ENCODE measurements at places on chromosomes 2 and 18.

GRCh38 chr2:108347786-108348185, 30.0 kb upstream of the SULT1C4 start:
- DNase-seq: no peak

GRCh38 chr18:3791238-3791637, 341.3 kb downstream of the TGIF1 start:
- DNase-seq: no peak

DNA sequence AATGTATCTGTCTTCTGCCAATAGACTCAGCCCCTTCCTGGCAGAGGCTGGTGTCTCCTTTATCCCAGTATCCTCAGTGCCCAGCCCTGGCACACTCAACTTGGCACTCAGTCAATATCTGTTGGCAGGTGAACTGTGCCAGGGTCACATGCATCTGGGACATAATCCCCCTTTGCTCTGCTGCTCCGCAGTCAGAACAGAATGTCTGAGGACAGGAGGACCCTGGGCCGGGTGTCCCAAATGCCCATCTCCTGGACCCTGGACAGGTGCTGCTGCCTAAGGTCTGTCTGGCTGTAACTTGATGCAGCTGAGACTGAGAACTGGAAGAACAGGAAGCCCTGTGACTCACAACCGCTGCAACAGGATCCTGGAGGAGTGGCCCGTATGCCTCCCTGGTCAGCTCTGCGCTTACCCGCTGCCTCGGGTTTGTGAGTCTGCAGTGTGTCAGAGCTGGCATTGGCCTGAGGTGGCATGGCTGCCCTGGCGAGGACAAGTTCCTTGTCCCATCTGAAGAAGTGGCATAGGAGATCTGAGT, 11.4 kb downstream of the HK2 start:
- DNase-seq: no peak

DNA sequence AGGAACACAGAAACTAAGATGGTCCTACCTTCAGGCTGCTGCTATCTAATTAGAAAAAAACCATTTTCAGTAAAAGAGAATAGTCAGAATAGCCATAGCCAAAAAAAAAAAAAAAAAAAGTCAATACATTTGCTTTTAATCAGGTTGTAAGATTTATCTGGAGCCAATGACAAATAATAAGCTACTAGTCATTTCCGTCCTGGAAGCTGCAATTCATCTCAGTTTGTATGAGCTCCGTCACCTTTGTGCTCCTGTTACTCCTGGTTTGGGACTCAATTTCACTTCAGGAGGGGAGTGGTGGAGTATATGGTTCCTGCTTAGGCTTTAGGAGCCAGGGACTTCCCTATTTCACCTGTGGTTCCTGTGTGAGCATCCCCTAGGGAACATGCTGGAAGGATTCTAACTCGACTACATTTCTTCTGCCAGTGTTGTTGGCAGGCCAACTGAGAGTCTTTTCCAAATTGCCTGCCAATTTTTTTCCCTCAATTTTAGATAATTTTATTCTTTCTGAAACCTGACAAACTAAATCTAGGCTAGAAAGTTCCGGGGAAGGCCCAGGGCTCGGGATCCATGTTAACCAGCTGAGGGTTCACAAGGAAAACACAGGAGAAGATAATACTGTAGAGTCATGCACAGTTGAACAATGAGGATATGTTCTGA, 481.8 kb downstream of the DLGAP1 start:
- DNase-seq: no peak

- DNase-seq: no peak
Observed at GRCh38 chr18:41745166-41746049, 209.6 kb upstream of the PIK3C3 start.

DNA sequence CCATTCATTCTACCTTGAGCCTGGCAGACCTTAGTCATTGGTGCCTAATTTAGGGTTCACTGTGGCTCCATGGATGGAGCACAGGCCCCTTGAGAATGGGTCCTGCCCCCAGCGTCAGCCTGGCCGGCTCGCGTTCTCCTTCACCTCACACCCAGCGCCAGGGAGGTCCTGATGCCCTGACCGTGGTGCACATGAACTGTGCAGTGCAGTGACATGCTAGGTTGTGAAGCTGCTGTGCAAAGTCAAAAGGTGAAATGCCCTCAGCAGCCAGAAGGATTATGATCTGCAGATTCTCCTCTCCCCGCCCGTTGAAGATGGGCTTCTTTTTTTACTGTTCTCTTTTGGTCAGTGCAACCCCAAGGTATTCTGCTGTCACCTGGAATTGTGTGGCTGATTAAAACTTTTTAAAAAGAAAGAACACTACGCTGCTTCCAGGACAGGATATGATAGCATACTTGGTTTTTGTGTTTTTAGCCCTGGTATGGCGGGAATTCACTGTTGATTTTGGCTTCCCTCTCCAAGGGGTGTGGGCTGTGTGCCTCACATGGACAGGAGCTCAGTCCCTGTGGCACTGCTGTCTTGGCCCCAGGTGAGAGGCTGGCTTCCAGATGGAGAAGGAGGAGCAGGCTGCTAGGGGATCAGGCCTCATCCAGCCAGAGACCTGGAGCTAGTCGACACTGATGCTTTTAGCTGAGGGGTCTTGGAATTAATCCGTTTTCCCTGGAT, 49.4 kb upstream of the MCFD2 start:
- DNase-seq: no peak

DNA sequence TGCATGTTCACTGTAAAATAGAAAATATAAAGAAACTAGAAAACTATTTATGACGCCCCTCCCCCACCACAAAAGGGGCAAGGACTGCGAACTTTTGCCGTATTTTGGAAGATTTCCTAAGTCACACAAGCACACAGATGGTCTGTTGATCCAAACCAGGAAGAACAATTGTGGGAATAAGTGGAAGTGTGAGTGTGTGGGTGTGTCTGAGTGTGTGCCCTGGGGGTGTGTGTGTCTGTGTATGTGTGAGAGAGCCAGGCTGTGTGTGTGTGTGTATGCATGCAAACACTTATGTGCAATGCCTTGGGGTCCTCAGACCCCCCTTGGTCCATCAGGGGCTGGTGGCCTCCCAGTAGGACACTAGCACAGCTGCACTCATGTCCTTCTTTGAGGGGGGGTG, 43.1 kb downstream of the HPCAL1 start:
- no peak for DNase-seq

DNA sequence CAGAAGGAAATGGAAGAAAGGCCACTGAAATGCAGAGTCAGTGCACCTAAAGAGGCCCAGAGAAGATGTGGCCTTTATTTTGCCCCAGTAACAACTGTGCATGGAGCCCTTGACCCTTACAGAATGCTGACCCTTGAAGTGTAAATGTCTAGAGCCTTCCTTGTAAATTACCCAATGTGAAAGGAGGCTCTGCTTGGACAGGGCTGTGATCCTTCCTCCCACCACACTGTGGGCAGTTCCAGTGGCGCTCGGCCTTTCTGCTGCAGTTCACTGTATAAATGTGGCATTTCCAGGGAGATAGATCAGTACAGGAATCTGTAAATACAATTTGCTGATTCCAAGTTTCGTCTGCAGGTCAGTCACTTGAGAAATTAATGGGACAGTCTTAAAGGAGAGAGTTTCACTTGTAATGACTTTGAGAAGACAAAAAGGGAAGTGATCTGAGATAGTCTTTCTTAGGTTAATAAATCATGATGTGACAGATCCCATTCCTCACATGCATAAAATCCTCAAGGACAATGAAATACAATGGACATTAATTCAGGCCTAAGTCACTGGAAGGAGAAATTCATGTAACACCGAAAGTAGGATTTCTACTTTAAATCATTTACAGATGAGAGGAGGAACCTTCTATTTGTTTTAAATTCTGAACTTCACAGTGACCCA, 133.8 kb upstream of the LMAN1 start:
- no peak for DNase-seq

DNA sequence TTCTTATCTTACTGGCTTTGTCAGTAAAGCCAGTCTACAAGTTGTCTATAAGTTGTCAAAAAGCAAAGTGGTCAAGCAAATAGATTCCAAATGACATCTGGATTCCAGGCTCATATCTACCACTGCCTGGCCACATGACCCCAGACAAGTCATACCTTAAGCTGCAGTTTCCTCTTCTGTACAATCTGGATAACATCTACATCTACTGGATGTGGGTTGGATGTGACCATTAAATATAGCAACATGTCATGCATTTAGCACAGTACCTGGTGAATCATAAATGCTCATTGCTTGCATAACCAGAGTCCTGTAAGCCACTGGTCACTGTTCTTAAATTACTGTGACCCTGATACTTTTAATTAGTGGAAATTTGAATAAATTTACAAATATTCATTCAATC, 16.8 kb downstream of the COBLL1 start:
- DNase-seq: no peak

- DNase-seq: no peak
Observed at GRCh38 chr2:117232305-117232704, 582.2 kb upstream of the DDX18 start.

GRCh38 chr2:155766342-155767115, 566.0 kb downstream of the NR4A2 start:
- no peak for DNase-seq

DNA sequence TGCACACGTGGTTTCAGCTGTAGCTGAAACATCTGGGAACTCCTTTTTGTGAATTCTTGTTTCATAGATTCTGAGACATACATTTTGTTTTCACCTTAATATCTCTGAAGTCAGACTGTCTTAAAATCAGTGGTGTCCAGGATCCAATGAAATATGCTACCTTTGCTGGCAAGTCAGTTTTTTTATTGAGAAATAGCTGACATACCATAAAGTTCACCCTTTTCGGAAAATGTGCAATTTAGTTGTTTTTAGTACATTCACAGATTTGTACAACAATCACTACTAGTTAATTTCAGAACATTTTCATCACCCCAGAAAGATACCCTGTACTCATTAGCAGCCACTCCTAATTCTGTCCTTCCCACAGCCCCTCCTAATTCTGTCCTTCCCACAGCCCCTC, 243.7 kb downstream of the GLI2 start:
- DNase-seq: no peak

- DNase-seq: no peak
Observed at GRCh38 chr18:12811191-12811950, 72.7 kb downstream of the PTPN2 start.

- no peak for DNase-seq
Observed at GRCh38 chr2:205696331-205696926, 14.1 kb downstream of the NRP2 start.

DNA sequence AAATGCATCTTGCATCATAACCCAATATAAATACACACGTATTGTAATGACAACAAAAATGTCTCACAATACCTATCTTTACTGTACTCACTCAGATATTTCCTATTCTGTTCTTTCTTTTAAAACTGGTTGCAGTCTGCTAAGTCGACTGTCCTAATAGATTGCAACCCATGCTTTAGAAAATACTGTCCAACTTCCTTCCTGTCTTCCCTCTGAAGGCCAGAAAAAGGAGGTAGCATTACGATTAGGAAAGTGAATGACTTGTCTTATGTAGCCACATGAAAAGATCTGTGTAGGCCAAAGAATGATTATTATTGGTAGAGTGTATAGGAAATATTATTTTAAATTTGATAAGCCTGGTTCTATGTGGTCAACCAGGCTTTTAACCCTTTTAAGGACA, 134.1 kb downstream of the FAM210A start:
- no peak for DNase-seq

DNA sequence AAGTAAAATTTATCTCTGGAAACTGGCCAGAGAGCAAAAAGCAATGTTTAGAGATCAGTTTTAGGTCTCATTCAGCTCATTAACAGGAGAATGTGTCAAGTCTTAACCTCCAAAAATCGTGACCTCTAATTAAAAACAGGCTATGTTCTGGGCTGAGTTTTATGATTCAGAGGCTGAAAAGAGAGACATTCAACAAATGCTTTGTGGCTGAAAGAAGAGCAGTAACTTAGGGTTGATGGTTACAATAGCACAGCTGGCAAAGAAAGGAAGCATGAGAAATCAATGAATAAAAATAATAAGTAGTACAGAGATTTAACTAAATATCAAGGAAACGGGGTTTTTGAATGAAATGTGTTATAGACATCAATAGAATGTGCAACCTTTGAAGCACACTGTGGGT, 13.1 kb downstream of the TGIF1 start:
- DNase-seq: no peak

GRCh38 chr2:25929789-25930473, 51.6 kb upstream of the ASXL2 start:
- DNase-seq: no peak

DNA sequence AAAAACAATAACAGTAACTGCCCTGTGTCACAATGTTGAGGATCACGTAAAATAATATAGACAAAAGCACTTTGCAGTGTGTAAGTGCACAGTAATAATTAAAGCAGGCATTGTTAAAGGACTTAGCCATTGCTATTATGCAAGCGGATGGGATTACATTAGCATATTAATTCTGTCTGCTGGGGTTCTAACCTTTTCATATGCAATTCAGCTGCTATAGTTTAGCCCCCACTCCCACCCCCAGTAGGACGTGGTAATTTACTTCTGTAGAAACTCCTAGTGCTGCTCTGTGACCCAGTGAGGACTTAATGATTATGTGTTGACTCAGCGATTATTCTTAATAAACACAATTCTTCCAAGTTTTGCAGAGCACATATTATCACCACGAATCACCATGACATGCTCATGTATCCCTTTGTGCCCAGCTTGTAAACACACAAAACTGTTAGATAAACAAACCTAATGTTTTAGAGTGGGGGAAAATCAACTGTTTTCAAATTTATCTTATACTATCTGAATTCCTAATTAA, 5.1 kb upstream of the ADAM23 start:
- no peak for DNase-seq

Measured in GM12892 (cell line).